ENCODE measurements at places on chromosomes 1 and 21. TPM values are rescaled to one million over a fixed set of nuclear protein-coding genes. Genes with fewer than 3 reads are reported as not detected.

The STMN1 gene
- polyA plus RNA-seq, result 727 TPM

The ARTN gene
- polyA plus RNA-seq, result 0.50 TPM

The ANXA9 gene
- polyA plus RNA-seq, result 2.8 TPM

The SLAMF9 gene
- not detected for polyA plus RNA-seq

The EXTL1 gene
- polyA plus RNA-seq, result 2.1 TPM

The SHISAL2A gene
- polyA plus RNA-seq, result 2.7 TPM

The FCRL6 gene
- not detected for polyA plus RNA-seq

DNA sequence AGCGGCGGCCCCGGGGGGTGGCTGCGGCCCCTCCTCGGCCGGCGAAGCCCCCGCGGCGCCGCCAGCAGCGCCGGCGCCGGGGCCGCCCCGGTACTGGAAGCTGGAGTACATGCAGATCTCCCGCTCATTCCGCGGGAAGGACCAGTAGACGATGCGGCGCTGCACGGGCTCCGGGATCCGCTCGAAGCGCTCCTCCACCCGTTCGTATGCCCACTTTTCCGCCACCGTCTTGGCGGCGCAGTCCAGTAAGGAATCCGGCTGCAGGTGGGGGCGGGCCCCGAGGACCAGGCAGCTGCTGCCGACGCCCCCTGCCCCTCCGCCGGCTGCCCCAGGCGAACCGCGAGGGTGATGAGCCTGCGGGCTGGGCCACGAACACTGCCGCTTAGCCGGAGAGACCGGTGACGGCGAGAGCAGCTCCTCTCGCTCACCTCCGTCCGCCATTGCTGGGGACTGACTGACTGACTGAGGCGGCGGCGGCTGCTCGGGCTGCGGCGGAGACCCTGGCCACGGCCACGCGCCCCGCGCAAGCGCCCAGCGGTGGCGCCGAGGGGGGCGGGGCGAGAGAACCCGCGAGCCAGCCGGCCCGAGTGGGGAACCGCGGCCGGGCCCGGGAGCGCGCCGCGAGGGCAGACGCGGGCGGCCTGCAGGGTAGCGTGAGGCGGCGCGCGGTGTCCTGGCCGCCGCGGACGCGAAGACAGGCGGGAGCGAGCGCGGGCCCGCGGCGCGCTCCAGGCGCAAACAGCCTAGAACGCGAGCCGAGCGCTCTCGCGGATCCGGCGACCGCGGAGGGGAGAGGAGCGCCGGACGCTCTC, at the start of gene ZSWIM5:
TSS of gene ZSWIM5 (minus strand) at position 696 of the 812 bp plus-strand sequence. CDS start at position 441, 255 bp downstream.
- DNase-seq, result peak; percentile 82

DNA sequence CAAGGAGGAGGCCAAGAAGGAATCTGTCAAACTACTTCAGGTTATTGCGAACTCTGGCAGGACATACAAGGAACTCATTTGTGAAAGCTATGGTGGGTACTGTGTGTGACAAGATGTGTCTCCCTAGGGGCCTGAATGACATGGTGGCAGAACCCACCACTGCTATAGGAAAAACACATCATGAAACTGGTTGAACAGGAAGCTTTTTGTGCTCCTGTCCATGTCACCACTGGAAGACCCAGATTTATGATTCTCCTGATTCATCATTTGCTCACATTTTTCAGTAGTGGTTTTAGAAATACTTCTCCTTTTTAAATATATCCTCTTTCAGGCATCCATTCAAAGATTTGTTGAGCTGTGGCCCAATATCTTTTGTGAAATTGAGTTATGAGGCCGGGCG, 23.6 kb downstream of the ARMH1 start:
- no peak for DNase-seq

DNA sequence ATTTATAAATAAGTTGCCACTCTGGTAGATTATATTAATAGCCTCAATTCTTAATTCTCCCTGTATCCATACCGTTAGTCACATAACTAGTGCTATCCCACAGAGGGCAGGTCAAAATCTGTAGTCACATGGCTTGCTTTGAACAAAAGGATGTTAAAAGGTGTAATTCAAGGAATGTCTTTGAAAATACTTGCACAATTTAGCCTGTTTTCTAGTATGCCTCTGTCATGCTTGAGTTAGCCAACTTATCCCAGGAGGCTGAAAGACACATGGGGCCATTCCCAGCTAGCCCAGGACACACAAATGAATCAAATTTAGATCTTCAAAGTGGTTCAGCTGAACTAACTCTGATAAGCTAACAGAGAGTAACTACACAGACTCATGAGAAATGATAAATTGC, 758.5 kb upstream of the NEGR1 start:
- no peak for DNase-seq

GRCh38 chr1:162316187-162316586, 60.5 kb downstream of the SPATA46 start:
- no peak for DNase-seq

DNA sequence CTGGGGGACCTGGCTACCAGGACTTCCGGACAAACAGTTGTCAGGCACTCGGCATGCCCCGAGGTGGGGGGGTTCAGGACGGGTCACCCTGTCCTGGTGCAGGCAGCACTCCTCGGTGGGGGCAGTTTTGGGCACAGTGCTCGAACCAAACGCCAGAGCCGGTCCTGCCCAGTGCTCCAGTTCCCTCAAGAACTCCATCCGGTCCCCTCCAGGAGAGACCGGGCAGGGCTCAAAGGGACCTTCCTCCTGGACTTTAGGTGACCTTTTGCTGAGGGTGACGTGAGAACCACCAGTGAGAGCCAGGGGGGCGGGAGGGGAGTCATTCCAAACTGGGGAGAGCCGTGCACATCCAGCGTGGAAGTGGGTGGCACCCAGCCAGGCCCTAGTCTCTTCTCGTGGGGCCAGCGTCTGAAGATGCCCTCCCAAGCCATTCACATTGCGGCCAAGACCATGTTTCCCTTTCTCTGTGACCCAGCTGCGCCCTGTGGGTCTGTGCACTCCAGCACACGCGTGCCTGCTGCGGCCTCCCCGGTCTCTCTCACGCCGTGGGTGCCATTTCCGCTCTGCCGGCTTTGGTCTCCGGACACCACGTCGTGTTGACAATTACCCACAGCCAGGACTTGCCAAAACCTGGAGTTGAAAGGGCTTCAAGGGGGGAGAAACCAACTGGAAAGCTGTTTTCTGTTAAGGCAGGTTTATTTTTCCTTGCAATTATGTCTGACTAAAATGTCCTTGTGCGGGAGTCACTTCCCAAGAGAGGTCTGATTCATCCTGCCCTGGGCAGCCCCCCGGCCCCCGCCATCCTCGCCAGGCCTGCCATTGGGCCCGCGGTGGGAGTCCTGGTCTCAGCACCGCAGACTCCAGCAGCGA, 178.8 kb upstream of the ARHGEF16 start:
- no peak for DNase-seq

GRCh38 chr21:16751695-16752474, 761.0 kb upstream of the CXADR start:
- DNase-seq, result peak; percentile 51

DNA sequence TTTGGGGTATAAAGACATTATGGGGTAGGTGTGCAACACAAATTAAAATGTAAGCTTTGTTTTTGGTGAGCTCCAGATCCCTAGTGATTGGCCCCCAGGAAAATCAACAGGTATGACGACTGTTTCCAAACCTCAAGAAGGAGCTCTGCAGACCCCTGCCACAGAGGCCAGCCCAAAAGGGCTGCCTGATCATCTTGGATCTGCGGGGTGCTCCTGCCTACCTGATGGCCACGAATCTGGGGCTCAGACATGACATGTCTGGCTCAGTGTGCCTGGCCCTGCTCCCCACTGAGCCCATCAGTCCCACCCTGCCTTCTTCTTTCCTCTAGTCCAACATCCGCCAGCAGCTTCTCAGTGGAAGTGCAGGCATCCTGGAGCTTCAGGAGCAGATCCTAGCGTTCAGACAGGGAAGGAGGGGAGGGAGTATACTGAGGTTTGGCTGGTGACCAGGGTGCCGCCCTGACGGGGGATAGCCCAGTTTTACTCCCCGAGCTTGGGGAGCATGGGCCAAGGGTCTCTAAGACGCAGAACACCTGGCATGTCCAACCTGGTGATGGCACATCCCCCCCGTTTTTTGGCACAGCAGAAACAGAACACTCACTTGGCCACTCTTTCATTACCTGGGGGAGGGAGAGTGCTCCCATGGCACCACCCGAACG, 31.8 kb downstream of the ZNF496 start:
- DNase-seq, result no peak

DNA sequence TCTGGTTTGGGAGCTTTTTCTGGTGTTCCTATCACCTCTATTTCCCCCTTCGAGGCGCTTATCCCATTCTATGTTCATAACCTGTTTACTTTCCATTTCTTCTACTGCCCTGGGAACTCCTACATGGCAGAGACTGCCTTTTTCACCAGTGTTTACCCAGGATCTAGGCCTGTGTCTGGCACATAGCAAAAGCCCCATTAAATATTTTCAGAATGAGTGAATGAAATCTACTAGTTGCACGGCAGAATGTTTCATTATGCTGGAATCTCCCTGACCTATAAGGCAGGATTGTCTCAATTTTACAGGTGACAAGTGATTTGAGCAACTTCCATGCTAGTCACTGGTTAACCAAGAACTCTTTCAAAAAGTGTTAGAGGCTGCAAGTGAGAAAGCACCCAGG, 70.1 kb downstream of the PGM1 start:
- no peak for DNase-seq

GRCh38 chr1:239123260-239123659, 263.1 kb upstream of the CHRM3 start:
- DNase-seq, result peak; percentile 2

- DNase-seq, result peak; percentile 47
Observed at GRCh38 chr1:214584805-214585766, 17.9 kb upstream of the CENPF start.

GRCh38 chr21:46294647-46295176, 8.6 kb downstream of the YBEY start:
- no peak for DNase-seq

DNA sequence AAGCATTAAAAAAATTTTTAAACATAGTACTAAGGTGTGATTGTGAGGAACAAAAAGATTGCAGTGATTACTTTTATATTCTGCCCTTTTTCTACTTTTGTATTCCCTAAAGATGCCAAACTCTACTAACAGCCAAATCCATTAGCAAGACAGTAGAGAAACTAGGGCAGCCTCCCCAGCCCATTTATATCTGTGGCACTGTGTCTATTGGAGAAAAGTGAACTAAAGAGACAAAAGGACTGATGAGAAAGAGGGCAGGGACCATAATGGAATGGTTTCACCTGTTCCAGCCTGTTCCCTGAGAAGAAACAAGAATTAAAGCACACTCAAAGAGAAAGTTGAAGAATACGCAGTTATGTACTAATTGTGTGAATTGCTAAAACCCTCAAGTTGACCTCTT, 56.6 kb downstream of the ATG4C start:
- DNase-seq, result no peak

GRCh38 chr1:204756349-204756748, 70.8 kb upstream of the LRRN2 start:
- no peak for DNase-seq

- DNase-seq, result no peak
Observed at GRCh38 chr1:178637841-178638240, 87.2 kb upstream of the RALGPS2 start.

Data from muscle of back (tissue), 13 donors.